ENCODE measurements at places on chromosomes 12 and 14.
A peak's percentile ranks its signal among the peaks of the same experiment; 100 is the strongest.

DNA sequence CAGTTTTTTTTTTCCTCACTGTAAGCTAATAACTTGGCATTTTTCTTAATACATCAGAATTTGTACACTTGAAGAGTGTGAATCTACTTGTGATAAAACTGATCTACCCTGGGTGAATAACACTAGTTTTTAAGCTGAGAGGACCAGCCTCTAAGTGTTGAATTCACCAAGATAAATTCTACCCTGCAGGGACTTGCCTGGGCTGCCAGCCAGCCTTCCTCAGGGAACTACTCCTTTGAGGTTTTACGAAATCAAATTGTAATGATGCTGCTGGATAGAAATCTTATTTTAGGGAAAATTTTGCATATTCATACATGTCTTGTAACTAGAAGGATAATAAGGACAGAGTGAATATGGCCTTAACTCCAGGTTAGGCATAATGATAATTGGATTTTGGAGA is 1.9 kb downstream of the MED21 start:
- no peak for DNase-seq

DNA sequence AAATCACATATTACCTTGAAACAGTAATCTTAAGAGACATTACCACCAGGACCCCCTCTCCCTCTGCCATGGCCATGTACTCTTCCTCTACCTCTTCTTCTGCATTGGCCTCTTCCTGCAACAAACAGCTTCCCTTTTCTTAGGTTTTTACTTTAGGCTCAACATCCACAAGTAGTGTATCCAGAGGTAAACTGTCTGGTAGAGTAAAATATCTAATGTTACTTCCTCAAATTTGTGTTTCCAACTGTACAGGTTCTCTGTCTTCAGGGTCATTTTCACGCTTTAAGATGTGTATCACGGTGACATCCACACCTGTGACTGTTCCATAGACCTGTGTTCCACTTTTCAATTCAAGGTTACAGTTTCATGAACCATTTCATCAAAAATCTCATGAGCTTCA is 13.4 kb downstream of the CDK17 start:
- no peak for DNase-seq

DNA sequence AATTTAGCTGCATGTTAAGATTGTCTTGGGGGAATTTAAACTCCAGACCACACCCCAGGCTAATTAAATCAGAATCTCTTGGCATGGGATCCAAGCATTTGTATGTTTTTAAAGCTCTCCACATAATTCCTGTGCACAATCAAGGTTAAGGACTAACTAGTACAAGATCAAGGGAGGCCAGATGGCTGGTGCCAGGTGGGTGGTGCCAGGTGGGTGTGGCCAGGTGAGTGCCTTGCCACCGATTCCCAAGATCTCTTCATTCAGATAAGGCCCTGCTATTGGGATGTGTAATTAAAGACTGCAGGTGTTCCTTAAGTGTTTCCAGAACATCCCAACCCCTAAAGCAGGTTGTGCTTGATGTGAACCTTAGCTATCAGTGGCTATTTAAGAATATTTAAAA is 75.1 kb downstream of the NRXN3 start:
- no peak for DNase-seq

- DNase-seq, result no peak
Measured at GRCh38 chr12:110304061-110304551, 23.1 kb downstream of the ATP2A2 start.

- DNase-seq, result peak; percentile 59
Measured at GRCh38 chr12:54394281-54394719, 9.8 kb upstream of the ZNF385A start.

DNA sequence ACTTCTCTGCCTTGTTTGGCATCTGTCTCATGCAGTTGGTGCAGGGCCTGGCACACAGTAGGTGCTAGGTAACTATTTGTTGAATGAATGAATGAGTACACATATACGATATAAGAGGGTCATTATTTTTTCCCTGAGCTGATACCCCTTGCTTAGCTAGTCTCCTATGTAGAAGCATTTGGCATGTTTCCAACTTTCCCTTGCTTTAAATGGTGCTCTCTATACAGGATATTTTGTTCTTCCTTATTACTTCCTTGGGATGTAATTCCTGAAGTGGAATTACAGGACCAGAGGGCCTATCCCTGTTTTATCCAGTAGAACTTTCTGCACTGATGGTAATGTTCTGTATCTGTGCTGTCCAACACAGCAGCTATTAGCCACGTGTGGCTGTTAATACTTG is 250.1 kb upstream of the PWP1 start:
- DNase-seq, result no peak

DNA sequence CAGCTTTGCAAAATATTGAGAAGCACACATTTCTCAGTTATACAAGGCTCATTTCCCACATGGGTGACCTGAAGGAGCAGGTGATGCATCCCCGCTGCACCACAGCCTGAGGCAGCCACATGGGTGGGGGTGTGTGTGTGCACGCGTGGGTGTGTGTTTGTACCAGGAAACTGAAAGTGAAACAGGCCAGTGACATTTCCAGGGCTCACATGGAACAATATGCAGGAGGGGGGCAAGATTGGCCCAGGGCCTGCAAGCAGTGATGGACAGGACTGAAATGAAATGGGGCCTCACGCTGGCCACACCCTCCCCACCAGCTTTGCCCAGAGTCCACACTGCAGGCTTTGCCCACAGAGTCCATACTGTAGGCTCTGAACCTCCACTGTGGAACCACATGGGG is 154.2 kb upstream of the PARP11 start:
- peak; percentile 89 for DNase-seq

DNA sequence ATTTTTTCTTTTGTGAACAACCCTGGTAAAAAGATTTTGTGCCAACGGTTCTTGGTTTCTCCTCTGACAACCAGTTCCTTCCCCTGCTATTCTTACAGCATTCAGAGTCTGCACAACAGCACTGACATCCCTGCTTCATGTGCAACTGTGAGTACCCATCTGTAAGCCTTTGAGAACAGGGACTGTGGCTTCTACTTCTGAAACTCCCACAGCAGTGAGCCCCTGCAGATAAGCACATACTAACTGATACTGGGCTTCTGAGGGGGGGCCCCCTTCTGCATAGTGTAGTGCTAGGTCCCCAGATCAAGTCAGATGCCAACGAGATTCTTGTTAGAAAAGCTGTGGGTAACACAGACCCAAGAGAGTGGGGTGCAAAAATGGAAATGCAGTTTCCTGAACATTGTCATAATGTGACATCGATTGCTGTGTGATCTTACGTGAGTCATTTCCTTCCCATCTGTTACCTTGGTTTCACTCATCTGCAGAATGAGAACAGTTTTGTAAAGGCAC is 11.1 kb upstream of the NINJ2 start:
- DNase-seq, result peak; percentile 58

GRCh38 chr14:65042296-65042695 is 55.6 kb downstream of the FNTB start:
- no peak for DNase-seq

DNA sequence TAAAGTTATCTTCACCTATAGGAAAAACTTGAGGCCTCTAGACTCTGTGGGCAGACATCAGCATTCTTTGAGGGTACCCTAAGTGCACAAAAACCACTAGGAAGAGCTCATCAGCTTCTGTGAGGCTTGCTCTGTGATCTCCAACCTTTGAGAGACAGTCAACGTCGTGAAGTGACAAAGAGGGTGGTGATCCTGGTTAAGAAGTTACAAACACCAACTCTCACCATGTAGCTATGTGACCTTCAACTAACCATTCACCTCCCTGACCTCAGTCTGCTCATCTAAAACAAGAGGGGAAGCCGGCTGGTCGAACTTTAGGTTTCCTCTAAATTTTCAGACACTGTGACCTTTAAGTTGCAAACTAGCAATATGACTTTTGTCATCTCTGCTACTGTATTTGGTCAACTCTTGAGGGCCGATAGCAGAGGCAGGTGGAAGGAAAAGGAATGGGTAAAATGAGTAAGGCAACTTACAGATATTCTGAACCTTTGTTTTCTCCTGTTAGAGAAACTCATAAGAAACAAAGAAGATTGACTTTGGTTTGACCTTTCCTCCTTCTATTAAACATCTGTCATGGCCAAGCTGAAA is 103.2 kb upstream of the PARP11 start:
- no peak for DNase-seq

- no peak for DNase-seq
Measured at GRCh38 chr12:1781772-1782171, 38.6 kb upstream of the LRTM2 start.

DNA sequence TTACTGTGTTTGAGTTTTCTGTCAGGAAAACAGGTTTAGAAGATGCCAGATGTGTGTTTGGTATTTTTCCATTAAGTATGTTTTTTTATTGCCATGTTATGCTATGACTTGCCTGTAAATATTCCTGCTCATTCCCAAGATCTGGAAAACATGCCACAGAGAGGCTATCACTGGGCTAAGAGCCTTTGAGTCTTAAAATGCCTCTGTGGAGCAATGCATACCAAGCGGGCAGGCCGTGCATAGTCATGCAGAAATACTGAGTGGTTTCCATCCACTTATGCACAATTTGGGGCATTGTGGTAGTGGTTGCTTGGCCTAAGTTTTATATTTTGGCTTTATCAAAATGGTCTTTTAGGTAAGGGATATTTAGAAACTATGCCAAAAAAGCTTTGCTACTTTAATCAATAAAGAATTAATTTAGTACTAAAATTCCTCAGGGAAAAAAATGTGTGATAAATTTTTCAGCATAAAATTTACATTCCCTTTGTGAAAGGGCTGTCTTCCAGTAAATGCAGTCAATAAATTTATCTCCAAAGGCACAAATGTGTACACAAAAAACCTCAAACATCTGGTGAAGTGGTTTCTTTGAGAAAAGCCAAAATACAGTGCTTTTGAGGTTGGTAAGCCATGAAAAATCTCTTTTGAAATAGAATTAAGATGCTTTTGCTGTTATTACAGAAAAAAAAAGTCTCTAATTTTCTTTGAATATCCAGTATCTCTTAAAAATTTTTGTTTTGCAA is 341.3 kb upstream of the FBXO33 start:
- DNase-seq, result no peak

GRCh38 chr14:39279515-39279914 is 45.8 kb downstream of the MIA2 start:
- no peak for DNase-seq

GRCh38 chr14:52304248-52304904 is 9.7 kb upstream of the PTGER2 start:
- no peak for DNase-seq

DNA sequence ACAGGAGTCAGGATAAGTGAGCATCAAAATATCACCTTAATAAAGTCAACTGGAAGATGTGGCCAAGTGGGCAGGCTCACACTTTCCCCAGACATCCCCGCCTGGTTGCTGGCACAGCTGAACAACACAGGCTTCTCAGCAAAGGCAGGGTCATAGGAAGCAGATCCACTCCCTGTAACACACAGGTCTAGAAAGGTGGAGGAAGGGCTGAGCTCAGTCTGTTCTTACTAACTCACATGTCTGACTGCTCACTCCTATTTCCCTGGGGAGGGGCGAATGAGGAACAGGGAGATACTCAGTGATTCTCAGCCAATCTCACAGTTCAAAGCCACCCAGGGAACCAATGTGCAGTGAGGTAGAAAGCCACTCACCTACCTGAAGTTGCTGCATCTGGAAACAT is 45.0 kb upstream of the AMN1 start:
- DNase-seq, result no peak

- DNase-seq, result no peak
Measured at GRCh38 chr12:124303579-124304313, 8.9 kb downstream of the RFLNA start.

- no peak for DNase-seq
Measured at GRCh38 chr14:61151251-61151650, 129.9 kb downstream of the TMEM30B start.

DNA sequence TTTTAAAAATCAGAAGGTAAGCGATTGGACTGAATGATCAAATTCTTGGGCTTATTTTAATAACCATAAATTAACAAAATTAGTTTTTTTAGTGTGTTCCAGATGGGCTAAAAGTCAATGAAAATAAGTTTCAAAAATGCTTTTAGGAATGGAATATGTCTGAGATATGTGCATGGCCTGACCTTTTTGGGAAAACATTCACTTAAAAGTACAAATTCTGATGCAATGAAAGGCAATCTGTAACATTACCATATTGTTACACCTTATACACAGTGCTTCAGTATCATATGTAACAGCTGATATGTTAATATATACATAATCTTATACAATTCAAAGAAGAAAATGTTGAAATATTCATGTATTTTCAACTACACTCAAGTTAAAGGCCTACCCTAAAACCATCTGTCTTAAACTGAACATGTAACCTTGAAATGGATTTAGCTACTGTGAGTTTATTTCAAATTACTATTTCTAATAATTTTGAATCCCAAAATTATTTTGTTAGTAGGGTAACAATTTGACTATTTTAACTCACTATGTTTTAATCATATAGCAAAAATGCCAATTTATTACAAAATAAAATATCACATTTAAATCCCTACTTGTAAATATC is 84.8 kb downstream of the EEA1 start:
- no peak for DNase-seq

GRCh38 chr12:131709226-131709625 is 1.7 kb upstream of the SFSWAP start:
- DNase-seq, result no peak

DNA sequence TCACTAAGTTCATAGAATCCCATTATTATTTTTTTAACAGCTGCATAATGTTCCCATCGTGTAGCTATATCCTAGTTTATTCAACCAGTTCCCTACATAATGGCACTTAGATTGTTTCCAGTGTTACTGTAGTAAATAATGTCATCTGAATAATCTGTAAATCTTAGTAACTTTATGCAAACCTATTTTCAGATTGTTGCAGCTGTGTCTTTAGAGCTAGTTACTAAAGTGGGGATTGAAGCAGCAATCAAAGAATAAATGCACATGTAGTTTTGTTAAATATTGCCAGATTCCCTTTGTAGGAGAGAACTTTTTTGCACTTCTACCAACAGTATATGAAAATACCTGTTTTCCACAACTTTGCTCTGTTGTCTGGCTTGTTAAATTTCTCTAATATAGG is 13.1 kb downstream of the ARID2 start:
- DNase-seq, result no peak

- no peak for DNase-seq
Measured at GRCh38 chr14:68412505-68413465, 380.1 kb downstream of the ZFP36L1 start.

DNA sequence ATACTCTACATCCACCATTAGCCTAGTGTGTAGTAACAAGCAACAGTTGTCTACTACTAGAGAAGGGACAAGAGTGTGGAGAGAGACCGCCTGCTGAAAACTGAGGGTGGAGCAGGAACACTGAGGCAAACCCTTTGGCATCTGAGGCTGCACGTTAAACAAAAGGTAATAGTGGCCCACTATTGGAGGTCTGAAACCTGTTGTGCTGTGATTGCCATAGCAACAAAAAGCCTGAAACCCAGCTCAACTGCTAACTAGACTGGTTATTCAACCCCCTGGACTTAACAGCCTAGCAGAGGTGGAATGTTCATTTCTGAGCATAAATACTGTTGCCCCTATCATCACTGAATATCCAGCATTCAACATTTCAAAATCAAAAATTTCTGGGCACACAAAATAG is 43.0 kb downstream of the PPP4R4 start:
- DNase-seq, result no peak

All from activated CD4-positive, alpha-beta T cell treated with anti-CD3 and anti-CD28 coated beads for 4 hours (primary cell).